ENCODE measurements at places on chromosomes 3 and 15. TPM values are rescaled to one million over a fixed set of nuclear protein-coding genes. Genes with fewer than 3 reads are reported as not detected.

GRCh38 chr3:53571264-53571663, 76.9 kb downstream of the CACNA1D start:
- peak; percentile 58 for DNase-seq

Gene MCF2L2
- 2.7 TPM for total RNA-seq

DNA sequence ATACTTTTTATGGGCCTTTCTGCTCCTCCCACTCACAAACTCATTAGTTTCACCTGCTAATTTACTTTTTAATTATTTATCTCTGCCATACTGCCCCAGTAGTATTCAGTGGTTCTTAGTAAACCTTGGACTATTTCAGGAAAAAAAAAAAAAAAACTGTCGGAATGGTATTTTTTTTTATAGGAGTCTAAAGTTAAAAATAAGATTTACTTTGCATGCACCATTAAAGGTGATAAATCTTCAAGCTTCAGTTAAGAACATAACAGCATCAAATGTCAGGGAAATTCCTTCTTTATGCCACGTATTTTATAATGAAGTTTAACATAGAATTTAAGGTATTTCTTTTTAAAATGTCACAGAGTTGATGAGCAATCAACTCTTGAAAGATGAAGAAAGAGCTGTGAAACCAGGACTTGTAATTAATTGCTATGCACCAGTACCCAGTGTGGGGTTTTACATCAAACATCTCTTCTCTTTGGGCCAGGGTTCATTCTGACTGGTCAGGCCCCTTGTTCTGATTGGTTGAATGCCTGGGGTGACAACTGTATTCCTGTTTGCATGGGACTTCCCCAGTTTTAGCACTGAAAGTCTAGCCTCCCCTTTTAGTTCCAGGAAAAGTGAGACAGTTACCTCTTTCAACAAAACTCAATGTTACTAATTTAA, 40.3 kb upstream of the PTPRG start:
- DNase-seq = no peak

Gene DZIP3
- 6.2 TPM for total RNA-seq

GRCh38 chr3:46966811-46967210, 9.7 kb downstream of the CCDC12 start:
- no peak for DNase-seq

GRCh38 chr15:96339619-96340347, 9.3 kb downstream of the NR2F2 start:
- DNase-seq = no peak

Gene RNU6-1
- not detected for total RNA-seq

- no peak for DNase-seq
Observed at GRCh38 chr3:182375916-182376315, 417.4 kb upstream of the ATP11B start.

GRCh38 chr3:55313666-55314065, 173.4 kb downstream of the WNT5A start:
- no peak for DNase-seq

GRCh38 chr15:69583626-69584025, 131.0 kb downstream of the RPLP1 start:
- no peak for DNase-seq

Gene SNAPC5
- 27.3 TPM for total RNA-seq

Gene DAPK2
- total RNA-seq = 3.1 TPM

Gene GPR27
- total RNA-seq = 0.56 TPM

GRCh38 chr3:34109846-34110245, 311.4 kb downstream of the PDCD6IP start:
- DNase-seq = no peak

GRCh38 chr3:183275418-183275817, 22.4 kb downstream of the B3GNT5 start:
- DNase-seq = peak; percentile 64

DNA sequence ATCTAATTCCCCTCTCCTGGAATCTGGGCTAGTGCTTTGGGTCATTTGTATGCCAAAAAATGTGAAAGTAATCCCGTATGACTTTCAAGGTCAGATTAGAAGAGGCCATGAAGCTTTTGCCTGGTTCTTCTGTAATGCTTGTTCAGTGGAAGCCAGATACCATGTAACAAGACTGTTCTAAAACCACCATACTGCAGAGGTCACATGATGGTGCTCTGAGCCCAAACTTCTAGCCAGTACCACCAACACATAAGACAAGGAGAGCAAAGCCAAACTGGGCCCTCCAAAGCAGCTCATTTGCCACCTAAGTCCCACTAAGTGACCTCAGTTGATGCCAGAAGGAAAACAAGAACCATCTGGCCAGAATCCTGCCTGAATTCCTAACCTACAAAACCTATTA, 64.3 kb upstream of the MELTF start:
- no peak for DNase-seq
